ENCODE measurements at places on chromosomes 16 and 17.

GRCh38 chr16:66964049-66964448 is 3.0 kb downstream of the CES3 start:
- DNase-seq: no peak

DNA sequence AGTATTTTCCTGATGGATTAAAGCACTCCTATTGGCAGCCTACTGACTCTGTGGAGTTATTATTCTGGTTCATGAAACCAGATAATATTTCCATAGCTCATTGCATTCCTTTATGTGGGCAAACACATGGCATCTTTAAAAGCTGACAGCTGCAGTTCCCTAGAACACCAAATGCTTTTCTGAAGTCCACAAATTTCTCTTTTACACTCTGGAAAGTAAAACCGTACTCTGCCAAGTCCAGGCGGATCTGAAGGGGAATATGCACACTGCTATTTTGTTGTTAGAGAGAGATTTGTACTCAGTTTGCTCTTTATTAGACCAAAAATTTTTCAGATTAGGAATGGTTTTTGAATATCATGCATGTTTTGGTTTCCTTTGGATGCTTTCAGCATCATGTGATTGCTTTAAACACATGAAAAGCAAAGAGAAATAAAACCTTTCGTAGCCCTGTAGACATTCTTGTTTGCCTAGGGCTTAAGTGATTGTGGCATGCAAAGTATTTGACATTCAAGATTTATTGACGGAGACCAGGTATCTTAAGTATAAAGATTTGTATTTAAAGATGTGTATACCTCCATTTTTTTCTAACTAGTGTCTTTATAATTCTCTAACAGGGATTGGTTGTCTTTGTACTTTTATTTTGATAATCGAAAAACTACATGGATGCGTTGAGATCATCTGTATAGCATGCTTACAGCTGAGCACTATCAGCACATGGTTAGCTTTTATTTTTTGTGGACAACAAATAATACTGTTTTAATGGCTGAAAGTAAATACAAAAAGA is 19.5 kb downstream of the SEC14L1 start:
- DNase-seq: no peak

GRCh38 chr17:74104921-74105320 is 98.6 kb upstream of the RPL38 start:
- no peak for DNase-seq

- no peak for DNase-seq
Measured at GRCh38 chr16:56270828-56271227, 79.5 kb downstream of the GNAO1 start.

DNA sequence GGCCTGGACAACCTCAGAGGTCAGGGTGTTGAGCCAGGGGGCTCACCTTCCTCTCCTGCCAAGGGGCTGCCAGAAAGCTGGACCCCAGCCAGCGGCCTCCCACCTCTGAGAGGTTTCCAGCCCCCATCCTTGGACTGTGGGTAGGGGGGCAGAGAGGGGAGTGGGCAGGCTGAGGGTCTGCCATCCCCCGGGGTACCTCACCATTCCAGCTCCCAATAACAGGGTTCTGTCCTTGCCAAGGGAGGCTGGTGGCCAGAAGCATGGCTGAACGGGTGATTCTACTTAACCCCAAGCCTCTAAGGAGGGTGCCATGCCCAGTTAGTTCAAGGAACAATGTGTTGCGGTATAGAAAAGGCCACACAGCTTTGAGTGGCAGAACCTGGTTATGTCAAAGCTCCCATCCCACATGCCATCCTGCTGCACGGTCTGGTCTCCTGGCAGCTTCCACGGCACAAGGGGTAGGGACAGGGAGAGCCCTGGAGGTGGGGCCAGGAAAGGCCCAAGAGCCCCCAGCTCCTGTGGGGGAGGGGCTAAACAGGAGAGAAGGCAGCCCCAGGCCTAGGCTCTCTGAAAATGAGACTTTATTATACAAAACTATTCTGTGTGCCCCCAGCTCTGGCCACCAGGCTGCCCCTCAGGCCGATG is 19.8 kb downstream of the B9D1 start:
- no peak for DNase-seq

DNA sequence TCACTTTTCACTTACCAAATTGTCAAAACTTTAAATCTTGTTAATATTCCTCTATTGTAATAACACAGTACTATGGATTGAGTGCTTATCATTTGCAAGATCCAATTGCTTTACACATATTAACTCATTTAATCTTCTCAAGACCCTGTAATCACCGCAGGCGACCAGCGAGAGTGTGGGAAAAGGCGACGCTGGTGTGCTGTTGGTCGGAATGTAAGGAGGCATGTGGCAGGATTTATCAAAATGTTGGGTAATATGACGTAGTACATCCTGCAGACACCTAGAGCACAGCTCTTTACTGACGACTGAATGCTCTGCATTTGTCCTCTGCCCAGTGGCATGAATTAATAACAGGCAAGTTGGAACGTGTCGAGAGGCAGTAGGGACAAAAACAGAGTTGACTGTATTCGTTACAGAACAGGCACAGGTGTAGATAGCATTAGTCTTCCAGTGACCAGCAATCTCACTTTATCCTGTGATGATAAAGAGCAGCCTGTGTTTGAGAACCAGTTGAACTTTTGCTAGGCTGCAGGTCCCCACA is 80.3 kb downstream of the TNRC6C start:
- DNase-seq: no peak

DNA sequence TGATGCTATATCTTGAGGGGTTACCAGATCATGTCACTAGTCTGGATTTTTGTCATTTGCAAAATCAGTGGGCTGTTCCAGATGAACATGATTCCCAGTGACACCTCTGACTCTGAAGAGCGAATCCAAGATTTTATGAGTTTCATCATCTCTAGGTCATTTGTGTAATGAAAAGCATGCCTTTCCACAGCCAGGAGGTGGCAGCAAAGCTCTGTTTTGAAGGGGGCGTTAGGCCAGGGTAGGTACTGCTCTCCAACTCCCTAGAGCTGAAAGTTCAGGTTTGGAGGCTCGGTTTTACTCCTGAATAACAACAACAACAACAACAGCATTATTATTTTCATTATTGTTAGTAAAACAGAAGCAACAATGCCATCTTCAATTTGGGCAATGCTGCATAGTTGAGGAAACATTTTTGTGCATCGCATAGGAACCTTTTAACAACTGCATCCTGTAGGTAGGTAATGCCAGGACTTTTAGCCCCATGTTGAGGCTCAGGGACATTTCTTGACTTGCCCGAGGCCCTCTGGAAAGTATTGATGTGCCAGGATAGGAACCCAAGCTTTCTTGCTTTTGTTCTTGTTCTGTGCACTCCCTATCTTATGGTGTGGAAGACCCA is 77.0 kb downstream of the MYH13 start:
- DNase-seq: peak; percentile 45

DNA sequence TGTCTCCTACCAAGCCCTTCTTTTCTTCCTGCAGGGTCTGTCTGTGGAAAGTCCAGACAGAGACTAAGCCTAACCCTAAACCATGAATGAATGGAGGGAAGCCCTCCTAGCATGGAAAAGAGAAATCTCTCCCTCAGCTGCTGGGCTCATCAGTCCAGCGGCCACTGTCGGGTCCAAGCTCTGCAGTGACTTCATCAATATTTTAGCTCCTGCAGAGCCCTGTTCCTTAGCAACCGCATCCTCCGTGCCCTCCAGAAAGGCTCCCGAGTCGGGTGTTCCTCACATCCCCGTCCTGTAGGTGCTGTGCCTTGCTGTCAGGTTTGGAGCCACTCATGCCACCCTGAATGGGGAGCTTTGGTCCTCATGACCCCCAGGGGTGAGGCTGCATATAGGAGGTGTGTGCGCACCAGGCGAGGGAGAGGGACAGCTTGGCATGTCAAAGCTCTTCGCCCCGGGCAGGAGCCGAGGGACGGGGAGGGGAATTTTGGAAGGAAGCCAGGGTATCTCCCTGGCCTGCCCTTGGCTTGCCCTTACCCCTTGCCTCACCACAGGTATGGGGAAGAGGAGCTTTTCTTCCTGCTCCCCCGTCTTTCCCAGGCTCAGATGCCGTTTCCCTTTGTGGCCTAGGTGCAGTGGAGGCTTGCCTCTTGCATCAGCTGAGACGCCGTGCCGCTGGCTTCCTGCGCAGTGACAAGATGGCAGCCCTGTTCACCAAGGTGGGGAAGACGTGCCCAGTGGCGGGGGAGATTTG is 23.9 kb downstream of the SGSM2 start:
- DNase-seq: no peak

DNA sequence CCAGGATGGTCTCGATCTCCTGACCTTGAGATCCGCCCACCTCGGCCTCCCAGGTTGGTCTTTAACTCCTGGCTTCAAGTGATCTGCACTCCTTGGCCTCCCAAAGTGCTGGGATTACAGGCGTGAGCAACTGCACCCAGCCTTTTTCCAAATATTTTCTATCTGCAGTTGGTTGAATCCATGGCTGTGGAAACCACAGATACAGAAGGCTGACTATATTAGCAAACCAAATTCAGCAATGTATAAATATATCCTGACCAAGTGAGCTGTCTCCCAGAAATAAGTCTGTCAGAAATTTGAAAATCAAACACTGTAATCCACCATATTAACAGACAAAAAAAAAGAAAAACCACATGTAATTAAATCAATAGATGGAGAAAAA is 9.6 kb downstream of the CFDP1 start:
- DNase-seq: no peak

DNA sequence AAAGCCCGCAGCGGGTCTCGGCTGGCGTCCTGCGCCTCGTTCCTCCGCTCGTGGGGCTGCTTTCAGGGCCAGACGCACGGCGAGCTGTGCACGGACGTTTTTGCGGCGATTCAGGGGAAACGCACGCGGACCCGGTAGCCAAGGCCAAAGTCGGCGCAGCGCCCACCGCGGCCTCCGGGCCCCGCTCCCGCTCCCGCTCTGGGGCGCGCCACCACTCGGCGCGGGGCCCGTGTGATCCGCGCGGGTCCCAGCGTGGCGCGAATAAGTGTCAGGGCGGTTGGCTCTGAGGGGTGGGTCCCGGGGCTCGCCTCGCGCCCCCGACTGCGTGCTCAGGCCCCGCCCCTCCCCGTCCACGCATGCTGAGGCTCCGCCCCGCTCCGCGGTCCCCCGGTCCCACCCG is 694 bp upstream of the TBCD start:
- no peak for DNase-seq

- DNase-seq: no peak
Measured at GRCh38 chr17:48834973-48835372, 4.1 kb downstream of the CALCOCO2 start.

DNA sequence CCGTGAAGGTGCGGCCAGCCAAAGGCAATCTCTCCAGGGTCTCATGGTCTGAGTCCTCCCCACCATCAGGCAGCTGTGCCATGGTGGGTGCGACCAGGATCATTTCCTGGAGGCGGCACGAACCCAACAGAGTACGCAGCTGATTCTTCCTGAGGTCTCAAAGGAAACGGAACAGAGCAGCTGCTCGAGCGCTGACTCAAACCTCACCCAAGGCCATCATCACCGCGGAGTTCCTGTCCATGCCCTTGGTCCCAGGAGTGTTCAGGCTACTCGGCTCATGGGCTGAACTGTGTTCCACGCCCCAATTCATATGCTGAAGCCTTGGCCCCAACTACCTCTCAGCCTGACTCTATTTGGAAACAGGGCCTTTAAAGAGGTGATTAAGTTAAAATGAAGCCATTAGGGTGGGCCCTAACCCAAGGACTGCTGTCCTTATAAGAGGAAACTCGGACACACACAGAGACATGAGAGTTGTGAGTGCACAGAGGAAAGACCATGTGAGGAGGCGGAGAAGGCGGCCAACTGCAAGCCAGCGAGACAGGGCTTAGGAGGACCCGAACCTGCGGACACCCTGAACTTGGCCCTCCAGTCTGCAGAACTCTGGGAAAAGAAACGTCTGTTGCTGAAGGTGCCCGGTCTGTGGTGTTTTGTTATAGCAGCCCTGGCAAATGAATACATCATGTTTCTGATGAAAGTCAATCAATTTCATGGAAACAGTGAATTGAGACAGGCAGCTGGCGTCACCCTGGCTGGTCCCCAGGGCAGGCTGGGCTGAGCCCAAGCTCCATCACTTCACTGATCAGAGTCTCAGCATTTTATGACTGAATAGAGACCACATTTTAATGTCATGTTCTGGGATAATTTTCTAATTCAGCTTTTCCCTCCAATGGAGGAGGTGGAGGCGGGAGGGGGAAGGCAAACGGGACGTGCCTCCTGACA is 13.7 kb downstream of the MXRA7 start:
- no peak for DNase-seq

Measured in activated naive CD4-positive, alpha-beta T cell treated with anti-CD3 and anti-CD28 coated beads, Interleukin-2, amount 10 ng/mL, durations not matched to agents 7 days and 5 days (primary cell).